ENCODE measurements at places on chromosomes 7 and 10. TPM values are rescaled to one million over a fixed set of nuclear protein-coding genes. Genes with fewer than 3 reads are reported as not detected.

DNA sequence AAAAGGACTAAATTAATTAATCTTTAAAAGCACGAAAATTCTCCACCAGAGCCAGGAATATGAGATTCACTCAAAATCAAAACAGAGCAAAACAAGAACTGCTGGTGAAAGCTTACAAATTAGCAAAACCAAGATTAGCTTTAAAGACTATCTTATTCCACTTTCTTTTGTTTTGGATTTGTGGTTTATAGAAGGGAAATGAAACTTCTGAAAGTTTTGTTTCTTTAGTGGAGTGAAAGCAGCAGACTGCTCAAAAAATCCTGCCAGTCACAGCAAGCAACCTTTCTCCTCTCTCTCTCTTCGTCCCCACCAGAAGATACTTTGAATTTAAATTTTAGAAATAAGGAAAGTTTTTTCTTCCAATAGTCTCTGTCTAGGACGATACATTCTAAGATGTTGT is 7.8 kb downstream of the ACTA2 start:
- H3K27ac ChIP-seq, result no peak overlapping the region
- H3K27me3 ChIP-seq, result no peaks in the 10 kb centered on the region
- H3K4me3 ChIP-seq, result no peak overlapping the region
- no peaks in the 10 kb centered on the region for H3K36me3 ChIP-seq
- DNase-seq, result no peak

DNA sequence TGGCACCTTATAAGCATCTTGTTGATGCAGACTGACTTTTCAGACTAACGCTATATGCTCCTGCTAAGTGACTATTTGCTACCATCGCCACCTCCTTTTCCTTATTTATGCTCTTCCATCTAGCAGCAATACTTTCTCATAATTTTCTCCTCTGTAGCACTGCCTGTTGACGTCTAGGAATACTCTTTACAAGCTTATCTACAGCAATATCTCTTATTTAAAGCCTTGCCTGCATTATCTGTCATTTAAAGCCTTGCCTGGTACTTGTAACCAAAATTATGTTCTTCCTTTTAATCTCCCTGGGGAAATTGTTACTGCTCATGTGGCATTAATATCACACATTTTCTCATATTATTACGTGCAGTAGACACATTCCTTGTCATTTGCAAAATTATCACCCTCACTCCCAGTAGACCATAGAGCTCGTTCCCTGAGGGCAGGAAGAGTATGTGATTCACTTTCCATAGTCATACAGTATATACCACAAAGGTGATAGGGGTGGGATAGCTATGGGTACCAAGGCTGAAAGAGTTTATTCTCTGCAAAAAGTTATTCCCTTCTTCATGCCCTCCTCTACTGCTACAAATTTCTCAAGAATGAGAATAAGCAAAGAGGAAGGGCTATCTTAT is 359.7 kb upstream of the PCDH15 start:
- no peaks in the 10 kb centered on the region for H3K27me3 ChIP-seq
- H3K4me1 ChIP-seq, result no peaks in the 10 kb centered on the region
- no peak overlapping the region for H3K27ac ChIP-seq
- DNase-seq, result no peak
- no peaks in the 10 kb centered on the region for H3K36me3 ChIP-seq

GRCh38 chr7:26279405-26279804 is 12.3 kb upstream of the SNX10 start:
- no peak for DNase-seq
- no peaks in the 10 kb centered on the region for H3K27me3 ChIP-seq
- H3K36me3 ChIP-seq, result no peaks in the 10 kb centered on the region
- no peaks in the 10 kb centered on the region for H3K4me1 ChIP-seq
- H3K27ac ChIP-seq, result no peak overlapping the region
- no peak overlapping the region for H3K4me3 ChIP-seq

DNA sequence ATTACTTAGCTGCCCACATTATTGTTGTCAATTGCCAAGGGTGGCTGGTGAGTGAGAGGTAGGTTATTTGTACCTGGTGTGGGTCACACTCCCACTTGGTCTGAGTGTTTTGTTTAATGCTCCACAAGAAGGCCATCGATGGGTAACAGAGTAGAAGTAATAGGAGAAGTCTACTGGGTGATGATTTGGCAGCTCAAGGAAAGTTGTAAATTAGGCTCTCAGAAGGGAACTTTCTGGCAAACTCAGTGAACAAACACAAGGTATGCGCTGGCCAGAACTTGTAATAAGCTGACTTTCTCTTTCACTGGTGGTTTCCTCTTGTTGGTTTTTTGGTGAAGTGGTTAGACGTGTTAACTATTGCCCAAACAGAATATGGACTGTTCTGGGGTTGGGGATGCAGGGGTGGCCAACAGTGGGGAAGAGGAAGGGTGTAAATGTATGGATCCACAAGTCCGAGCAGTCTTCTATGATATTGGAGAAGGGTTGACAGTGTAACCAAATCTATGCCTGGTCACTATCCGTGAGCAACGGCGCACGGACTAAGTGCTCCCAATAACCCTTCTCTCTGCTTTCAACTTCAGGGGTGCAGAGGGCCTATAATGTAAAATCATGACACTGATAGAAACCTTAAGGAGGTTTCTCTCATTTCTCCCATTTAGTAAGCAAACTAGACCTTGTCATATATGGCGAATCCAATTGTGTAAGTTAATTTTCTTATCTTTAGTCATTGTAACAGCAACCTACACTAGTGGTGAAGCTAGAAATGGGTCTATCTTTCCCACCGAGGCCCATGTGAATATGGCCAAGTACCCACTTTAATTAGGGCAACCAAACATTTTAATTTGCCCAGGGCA is 212.8 kb downstream of the PTEN start:
- DNase-seq, result no peak
- no peaks in the 10 kb centered on the region for H3K36me3 ChIP-seq
- H3K4me1 ChIP-seq, result no peaks in the 10 kb centered on the region
- H3K4me3 ChIP-seq, result no peak overlapping the region
- H3K27me3 ChIP-seq, result no peaks in the 10 kb centered on the region
- no peak overlapping the region for H3K27ac ChIP-seq

GRCh38 chr10:7414766-7415165 is 3.9 kb upstream of the SFMBT2 start:
- DNase-seq, result no peak
- H3K27ac ChIP-seq, result no peak overlapping the region
- H3K36me3 ChIP-seq, result no peaks in the 10 kb centered on the region
- no peaks in the 10 kb centered on the region for H3K4me1 ChIP-seq
- peaks cover 16% of the 10 kb centered on the region for H3K27me3 ChIP-seq
- no peak overlapping the region for H3K4me3 ChIP-seq

DNA sequence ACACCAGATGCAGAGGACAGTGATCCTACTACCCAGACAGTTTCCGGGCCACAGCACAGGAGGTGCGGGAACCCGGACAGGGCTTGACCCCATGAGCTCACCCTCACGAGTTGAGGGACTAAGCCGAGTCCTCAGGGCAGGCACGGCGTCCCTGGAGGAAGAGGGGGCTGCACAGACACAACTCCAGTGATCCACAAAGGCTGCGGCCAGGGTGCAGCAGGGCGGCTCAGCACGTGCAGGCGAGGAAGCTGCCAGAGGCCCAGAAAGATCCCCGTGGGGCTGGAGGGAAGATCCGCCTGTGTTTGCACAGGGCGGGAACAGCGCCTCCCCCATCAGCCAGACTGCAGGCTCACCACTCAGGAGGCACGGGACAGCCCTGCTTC is 45.9 kb upstream of the TMEM72 start:
- H3K4me1 ChIP-seq, result no peaks in the 10 kb centered on the region
- DNase-seq, result no peak
- peaks cover 14% of the 10 kb centered on the region for H3K27me3 ChIP-seq
- no peak overlapping the region for H3K27ac ChIP-seq
- peak overlapping the region; percentile 83 for H3K4me3 ChIP-seq
- no peaks in the 10 kb centered on the region for H3K36me3 ChIP-seq

GRCh38 chr7:93725954-93726353 is 151.4 kb upstream of the CALCR start:
- no peak overlapping the region for H3K27ac ChIP-seq
- H3K36me3 ChIP-seq, result no peaks in the 10 kb centered on the region
- H3K4me1 ChIP-seq, result no peaks in the 10 kb centered on the region
- H3K27me3 ChIP-seq, result no peaks in the 10 kb centered on the region
- no peak for DNase-seq

DNA sequence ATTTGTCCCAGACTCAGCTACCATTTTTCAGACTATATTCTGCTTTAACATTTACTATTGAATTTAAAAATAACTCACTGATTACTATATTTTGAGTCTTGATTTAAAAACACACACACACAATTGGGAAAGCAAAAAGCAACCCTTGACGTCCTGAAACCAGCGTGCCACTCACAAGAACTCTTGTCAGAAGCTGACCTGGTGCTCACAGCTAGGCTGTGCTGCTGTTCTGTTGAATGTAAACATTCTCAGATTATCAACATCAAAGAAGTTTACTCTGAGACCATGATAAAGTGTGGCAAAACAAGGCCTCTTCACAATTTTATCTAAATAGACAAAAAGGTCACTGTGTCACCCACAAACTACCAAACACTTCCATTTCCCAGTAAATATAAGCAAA is 62.6 kb upstream of the CACNA2D1 start:
- no peaks in the 10 kb centered on the region for H3K27me3 ChIP-seq
- H3K36me3 ChIP-seq, result peaks cover 22% of the 10 kb centered on the region
- no peak overlapping the region for H3K4me3 ChIP-seq
- no peak for DNase-seq

AGAP4 gene
- 15.9 TPM for total RNA-seq

UBE2D4 gene
- 6.4 TPM for total RNA-seq
